ENCODE measurements at places on chromosomes 7 and 10. TPM values are rescaled to one million over a fixed set of nuclear protein-coding genes. Genes with fewer than 3 reads are reported as not detected.

H2BK1 gene
- not detected for total RNA-seq

LRRD1 gene
- total RNA-seq, result not detected

RBM48 gene
- total RNA-seq, result 7.1 TPM

GIMAP2 gene
- total RNA-seq, result 2.9 TPM

PRSS37 gene
- total RNA-seq, result not detected

NRP1 gene
- total RNA-seq, result 364 TPM

SEMA4G gene
- 0.94 TPM for total RNA-seq

ELN gene
- 20.8 TPM for total RNA-seq

LRRTM3 gene
- not detected for total RNA-seq

SEMA3E gene
- 0.15 TPM for total RNA-seq

PRPS1L1 gene
- total RNA-seq, result not detected
